Astrocyte of the spinal cord (primary cell): ENCODE measurements at places on chromosomes 1 and 21.
A peak's percentile ranks its signal among the peaks of the same experiment; 100 is the strongest.

- no peak for DNase-seq
These were observed 758 bp downstream of the DEPDC1 start for GRCh38 chr1:68495968-68496679.

- DNase-seq = no peak
These were observed 23.9 kb downstream of the DCAF8 start for GRCh38 chr1:160238408-160238807.

- DNase-seq = peak; percentile 56
These were observed at the start of gene GPR161 for GRCh38 chr1:168136709-168137514. TSS of gene GPR161 (minus strand) at chr1:168136930. CDS start at chr1:168104850, 32,080 bp downstream.

DNA sequence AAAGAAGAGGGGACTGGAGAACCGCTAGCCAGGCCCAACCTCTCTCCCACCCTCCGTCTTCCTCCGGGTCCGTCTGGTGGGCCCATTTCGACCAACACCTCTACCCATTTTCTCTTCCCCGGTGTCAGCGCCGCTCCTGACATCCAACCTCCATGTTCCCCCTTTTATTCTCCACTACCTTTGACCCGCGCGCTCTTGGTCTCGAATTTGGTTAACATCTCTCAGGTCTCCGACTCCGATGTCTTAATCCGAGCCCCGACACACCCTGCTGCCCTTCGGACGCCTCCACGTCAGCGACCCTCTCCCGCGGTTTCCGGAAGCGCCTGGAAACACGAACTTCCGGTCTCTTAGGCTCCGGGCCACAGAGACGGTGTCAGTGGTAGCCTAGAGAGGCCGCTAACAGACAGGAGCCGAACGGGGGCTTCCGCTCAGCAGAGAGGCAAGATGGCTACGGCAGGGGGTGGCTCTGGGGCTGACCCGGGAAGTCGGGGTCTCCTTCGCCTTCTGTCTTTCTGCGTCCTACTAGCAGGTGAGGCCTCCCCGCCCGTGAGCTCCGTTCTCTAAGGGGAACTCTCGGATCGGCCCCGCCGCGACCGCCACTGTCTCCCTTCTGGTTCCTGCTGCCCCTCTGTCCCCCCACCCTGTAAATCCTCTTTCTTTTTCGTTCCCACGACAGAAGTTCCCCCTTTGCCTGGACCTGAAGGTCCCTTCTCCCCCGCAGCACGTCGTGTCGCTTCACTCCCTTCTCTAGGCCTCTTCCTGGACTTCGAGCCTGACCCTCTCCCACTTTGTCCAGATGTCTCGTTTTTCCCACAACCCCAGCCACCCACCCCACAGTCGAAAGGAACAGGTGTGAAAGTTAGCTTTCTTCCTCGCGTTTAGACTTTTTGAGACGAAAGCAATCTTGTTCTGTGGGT is at the start of the genes COPA and NCSTN:
Gene COPA, minus strand, starts transcription at position 298 of the 917 bp plus-strand sequence. Its CDS starts 80 bp downstream, at position 218.
Gene NCSTN, plus strand, starts transcription at position 431 of the 917 bp plus-strand sequence. Its CDS starts 14 bp downstream, at position 445.
- DNase-seq = peak; percentile 97

- DNase-seq = no peak
These were observed 29.1 kb downstream of the F5 start for GRCh38 chr1:169557131-169557530.

DNA sequence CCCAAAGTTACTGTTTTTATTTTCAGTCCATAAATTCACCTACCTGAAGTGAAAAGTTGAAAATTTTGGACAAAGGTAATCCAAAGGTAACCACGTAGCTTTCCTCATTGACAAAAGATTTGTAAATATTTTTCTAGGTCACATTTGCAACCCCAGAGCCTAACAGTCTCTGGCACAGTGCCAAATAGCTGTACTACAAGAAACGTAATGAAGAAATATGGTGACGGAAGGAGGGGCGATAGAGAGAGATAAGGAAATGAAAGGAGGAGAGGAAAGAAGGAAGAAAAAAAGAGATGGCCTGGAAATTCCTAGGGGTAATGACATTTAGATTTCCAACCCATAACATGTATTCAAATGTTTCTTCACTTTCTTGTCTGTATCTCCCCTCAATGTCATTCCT is 159.4 kb downstream of the BARHL2 start:
- no peak for DNase-seq

GRCh38 chr1:119737040-119737682 is 25.4 kb downstream of the PHGDH start:
- DNase-seq = peak; percentile 20

GRCh38 chr1:235516862-235517446 is 12.7 kb upstream of the B3GALNT2 start:
- DNase-seq = no peak

DNA sequence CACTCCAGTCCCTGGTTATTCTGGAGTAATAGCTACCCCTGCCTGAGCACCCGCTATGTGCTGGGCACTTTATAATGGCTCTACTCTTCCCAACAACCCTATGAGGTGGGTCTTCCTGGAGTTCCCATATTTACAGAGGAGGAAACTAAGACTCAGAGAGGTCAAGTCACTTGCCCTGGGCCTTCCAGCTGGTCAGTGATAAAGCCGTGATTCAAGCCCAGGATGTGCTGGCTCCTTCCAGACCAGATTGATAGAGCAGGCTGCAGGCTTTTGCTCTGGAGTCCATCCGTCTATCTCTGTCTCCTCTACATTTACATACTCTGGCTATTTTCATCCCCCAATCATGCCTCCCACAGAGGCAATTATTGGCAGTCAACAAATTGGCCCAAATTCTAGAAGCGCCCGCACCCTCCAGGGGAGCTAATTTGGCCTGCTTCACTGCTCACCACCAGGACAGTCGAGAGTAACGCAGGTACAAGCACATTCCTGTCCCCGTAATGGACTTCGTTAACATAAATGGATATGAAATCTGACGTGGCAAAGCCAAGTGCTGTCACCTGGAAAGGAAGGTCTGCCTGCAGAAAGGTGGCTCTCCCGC is 39.8 kb upstream of the SELENON start:
- no peak for DNase-seq

GRCh38 chr1:207698822-207699483 is 52.9 kb upstream of the CD46 start:
- DNase-seq = peak; percentile 49

GRCh38 chr1:38867208-38867607 is 5.9 kb downstream of the MYCBP start:
- no peak for DNase-seq

GRCh38 chr1:211482306-211482705 is 9.7 kb downstream of the RD3 start:
- no peak for DNase-seq

DNA sequence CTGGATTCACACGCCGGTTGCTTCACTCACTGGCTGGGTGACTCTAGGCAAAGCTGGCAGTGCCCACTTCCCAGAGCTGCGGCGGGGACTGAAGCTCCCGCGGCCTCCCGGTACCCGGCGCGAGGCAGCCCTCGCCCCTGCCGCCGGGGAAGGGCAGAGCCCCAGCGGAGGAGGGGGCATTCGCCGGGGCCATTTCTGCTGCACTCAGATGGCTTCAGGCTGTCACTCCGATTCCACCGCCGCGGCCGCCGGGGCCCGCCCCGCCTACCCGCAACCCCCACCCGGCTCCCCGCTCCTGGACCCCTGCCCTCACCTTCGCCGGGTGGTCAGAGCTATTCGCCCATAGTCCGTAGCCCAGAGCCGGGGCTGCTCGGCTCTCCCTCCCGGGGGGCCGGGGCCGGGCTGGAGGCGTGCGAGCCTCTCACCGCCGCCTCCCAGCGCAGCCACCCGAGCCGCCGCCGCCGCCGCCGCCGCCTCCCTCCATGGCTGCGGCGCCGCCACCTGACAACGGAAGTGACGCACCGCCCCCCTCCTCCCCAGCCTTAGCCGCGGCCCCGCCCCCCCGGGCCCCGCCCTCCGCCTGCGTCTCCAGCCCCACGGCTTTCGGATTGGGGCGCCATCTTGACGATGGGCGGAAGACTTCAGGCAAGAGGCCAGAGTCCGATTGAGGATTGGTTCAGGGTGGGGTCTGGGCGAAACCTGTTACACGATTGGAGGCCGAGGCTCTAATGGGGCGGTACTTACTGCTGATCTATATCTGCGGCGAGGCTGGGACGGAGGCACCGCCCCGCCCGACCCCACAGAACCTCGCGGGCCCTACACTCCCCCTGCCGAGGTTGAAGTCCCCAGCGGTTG is at the start of gene STK40:
Gene STK40, minus strand, starts transcription at position 515 of the 855 bp plus-strand sequence. CDS start 24,592 bp downstream, outside the sequence.
- DNase-seq = peak; percentile 100

DNA sequence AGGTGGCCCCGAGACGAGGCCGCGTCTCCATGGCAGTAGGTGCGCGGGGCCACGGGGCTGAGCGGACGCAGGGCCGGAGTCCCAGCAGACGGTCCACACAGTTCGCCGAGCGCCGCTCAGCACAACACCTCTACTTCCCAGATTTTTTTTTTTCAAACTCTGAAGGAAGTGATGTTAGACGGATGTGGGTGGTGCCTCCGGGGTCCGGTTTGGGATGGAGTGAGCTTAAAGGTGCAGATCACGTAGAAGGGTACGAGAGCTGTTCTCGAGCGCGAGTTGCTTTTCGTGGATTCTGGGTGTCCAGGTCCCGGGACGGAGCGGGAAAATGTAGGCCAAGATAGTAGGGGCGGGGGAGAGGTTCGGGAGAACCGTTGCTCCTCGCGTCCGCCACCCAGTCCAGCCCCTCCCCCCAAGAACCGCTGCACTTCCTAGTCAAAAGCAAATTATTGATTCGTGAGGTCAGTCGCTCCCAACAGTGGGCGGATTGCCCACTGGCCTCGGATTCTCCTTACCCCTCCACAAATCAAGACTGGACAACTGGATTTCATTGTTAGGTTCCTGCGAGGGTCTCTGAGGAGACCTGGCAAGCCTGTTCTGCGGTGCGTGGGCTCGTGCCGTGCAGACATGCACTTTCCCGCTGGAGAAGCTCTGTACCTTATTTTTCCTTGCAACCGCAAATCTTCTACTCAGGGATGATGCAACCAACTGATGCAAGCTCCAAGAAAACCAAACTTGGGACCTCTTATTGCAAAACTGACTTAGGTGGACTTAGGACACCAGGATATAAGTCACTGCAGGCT is at the start of gene TXNDC12:
Gene TXNDC12, minus strand, starts transcription at position 126 of the 800 bp plus-strand sequence. Its CDS starts 95 bp downstream, at position 31.
- DNase-seq = peak; percentile 95

GRCh38 chr1:23564529-23565122 is 5.3 kb upstream of the ID3 start:
- no peak for DNase-seq

- DNase-seq = no peak
These were observed 35.4 kb downstream of the RSPH1 start for GRCh38 chr21:42460391-42461184.

GRCh38 chr1:40980453-40981121 is 1.1 kb downstream of the CTPS1 start:
- peak; percentile 22 for DNase-seq
